ENCODE measurements at places on chromosomes 13 and 19. TPM values are rescaled to one million over a fixed set of nuclear protein-coding genes. Genes with fewer than 3 reads are reported as not detected.
A peak's percentile ranks its signal among the peaks of the same experiment; 100 is the strongest.

DNA sequence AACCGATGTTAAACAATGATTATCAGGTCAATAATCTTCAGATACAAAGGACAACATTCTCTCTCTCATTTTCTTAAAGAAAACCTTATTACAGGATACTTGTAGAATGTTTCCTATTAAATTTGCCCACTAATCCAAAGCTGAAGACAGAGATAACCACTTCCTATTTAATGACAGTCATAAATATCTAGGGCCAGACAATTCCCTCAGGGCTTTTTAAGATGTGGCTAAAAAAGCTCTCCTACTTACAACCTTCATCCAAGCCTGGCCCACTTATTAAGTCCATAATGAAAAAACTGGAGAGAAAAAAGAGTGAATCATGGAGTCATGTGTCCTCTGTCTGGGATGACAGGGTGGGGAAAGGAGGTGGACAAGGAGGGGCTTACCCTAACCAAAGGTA lies 235.9 kb downstream of the KLF12 start:
- DNase-seq = no peak

GRCh38 chr19:4389511-4390016 lies 10.8 kb downstream of the SH3GL1 start:
- DNase-seq = no peak

Gene SLC7A9
- not detected for polyA plus RNA-seq

DNA sequence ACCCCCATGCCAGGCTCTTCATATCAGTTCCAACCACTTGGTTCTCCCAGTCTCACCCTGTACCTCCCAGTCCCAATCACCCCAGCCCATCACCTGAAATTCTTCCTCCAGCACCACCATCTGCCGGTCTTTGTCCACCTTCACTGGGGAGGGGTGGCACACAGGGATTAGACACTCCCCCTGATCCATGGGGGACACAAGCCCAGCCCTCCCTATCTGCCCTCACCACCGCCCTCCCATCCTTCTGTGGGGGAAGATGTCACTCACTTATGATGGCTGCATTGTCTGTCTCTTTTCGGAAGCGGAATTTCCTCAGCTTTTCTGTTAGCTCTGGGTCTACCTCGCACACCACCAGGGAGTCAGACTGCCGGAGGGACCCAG lies 685 bp downstream of the GMFG start:
- no peak for DNase-seq

DNA sequence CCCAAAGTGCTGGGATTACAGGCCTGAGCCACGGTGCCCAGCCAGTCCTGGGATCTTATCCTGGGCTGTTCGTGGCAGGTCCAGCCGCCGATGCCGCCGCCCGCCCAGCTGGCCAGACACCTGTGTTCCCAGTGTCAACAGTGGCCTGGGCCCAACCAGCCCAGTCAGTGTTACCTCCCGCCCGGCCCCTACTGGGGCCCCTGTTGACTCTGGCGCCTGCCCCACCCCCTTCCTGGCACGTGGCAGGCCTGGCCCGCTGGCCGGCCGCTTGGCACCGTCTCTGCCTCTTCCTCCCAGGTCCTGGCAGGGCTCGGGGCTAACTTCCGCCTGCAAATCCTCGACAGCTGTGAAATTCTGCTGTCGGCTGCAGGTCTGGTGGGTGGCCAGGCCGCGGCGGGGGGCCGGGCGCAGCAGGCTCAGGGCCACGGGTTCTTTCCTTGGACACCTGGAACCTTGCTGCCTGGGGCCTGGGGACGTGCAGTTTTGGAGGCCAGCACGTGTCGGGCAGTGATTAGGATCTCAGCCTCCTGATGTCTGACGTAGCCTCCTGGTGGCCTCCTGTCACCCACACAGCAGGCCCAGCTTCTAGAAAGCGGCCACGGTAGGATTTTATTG lies 9.1 kb downstream of the ARID3A start:
- no peak for DNase-seq

DNA sequence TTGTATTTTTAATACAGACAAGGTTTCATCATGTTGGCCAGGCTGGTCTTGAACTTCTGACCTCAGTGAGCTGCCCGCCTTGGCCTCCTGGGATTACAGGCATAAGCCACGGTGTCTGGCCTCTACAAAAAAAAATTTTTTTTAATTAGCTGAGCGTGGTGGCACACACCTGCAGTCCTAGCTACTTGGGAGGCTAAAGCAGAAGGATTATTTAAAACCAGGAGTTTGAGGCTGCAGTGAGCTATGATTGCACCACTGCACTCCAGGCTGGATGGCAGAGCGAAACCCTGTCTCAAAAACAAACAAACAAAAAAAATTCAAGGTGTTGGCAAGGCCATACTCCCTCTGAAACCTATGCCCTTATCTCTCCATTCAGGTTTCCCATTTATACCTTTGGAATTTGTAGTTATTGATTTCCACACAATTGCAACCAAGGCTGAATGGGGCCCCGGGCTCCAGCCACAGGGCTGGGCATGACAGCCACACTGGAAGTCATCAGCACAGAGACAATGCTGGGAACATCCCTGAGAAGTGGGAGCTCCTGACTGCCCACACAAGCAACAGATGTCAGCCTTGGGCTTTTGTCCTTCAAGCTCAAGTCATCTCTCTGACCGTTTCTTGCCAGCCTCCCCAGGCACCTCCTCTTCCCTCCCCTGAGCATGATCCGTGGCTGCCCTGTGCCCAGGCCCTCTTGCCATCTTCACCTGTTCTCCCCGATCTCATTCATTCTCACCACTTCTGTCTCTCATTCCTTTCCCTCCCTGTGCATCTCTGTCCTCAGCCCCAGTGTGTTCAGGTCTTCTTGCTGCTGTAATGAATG lies 27.2 kb upstream of the CALM3 start:
- no peak for DNase-seq

Gene LRRC63
- not detected for polyA plus RNA-seq

DNA sequence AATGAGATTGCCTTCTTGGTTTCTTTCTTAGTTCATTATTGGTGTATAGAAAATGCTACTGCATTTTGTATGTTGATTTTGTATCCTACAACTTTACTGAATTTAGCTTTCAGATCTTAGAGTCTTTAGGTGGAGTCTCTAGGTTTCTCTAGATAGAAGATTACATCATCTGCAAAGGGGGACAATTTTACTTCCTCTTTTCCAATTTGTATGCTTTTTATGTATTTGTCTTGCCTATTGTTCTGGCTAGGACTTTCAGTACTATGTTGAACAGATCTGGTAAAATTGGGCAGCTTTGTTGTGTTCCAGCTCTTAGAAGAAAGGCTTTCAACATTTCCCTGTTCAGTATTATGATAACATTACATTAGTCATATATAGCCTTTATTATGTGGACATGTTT lies 101.0 kb upstream of the SPRY2 start:
- peak; percentile 48 for DNase-seq

Gene ZNF793
- polyA plus RNA-seq = 3.2 TPM

DNA sequence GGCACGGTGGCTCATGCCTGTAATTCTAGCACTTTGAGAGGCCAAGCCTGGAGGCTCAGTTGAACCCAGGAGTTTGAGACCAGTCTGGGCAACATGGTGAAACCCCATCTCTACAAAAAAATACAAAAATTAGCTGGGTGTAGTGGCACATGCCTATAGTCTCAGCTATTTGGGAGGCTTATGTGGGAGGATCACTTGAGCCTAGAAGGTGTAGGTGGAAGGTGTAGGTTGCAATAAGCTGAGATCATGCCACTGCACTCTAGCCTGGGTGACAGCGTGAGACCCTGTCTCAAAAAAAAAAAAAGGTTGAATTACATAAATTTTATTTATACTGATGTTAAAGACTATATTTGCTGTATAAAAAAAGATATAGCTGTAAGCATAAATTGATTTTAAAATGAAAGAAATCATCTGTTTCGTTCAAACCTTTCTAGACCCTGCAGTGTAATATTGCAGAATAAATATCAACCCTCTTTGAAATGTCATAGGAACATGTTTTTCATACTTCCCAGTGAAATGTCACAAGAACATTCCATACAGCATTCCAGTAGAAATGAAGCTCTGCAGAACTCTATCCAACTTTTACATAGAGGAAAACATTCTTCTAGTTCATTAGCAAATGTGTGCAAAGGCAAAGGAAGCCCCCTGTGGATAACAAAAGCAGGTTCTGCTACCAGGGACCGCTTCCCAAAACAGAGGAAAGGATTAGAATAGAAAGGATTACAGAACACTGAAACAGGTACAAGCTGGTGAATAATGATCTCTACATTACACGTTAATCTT lies 76.0 kb downstream of the CAB39L start:
- DNase-seq = no peak

- DNase-seq = no peak
Measured at GRCh38 chr19:4589579-4590410, 30.3 kb upstream of the SEMA6B start.

- DNase-seq = no peak
Measured at GRCh38 chr13:60417734-60418133, 20.7 kb downstream of the TDRD3 start.

Gene PRMT1
- 199 TPM for polyA plus RNA-seq

Gene SIGLECL1
- polyA plus RNA-seq = not detected

Gene LHB
- polyA plus RNA-seq = not detected

GRCh38 chr13:59710416-59710815 lies 453.3 kb downstream of the DIAPH3 start:
- no peak for DNase-seq

DNA sequence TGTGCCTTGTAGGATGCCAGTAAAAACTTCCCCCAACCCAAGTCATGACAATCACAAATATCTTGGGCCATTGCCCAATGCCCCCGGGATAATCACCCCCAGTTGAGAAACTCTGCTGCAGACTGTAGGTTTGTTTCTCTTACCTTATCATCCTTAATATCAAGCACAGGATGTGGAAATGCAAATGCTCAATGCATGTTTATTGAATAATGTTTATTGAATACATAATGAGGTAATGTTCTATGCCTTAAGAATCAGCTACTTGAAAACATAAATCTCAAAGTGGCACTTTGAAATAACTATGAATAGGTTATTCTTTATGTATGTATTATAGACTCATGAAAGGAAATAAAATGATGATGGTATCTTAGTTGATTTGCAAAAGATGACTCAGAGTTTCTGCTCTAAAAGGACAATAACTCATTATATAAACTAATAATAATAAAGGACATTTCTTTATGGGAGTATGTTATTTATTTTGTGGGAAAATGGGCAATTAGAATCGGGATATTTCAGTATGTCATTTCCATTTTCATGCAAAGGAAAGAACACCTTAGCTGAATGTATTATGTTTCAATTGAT lies 414.2 kb downstream of the EFNB2 start:
- no peak for DNase-seq

Gene TTYH1
- polyA plus RNA-seq = 0.06 TPM

DNA sequence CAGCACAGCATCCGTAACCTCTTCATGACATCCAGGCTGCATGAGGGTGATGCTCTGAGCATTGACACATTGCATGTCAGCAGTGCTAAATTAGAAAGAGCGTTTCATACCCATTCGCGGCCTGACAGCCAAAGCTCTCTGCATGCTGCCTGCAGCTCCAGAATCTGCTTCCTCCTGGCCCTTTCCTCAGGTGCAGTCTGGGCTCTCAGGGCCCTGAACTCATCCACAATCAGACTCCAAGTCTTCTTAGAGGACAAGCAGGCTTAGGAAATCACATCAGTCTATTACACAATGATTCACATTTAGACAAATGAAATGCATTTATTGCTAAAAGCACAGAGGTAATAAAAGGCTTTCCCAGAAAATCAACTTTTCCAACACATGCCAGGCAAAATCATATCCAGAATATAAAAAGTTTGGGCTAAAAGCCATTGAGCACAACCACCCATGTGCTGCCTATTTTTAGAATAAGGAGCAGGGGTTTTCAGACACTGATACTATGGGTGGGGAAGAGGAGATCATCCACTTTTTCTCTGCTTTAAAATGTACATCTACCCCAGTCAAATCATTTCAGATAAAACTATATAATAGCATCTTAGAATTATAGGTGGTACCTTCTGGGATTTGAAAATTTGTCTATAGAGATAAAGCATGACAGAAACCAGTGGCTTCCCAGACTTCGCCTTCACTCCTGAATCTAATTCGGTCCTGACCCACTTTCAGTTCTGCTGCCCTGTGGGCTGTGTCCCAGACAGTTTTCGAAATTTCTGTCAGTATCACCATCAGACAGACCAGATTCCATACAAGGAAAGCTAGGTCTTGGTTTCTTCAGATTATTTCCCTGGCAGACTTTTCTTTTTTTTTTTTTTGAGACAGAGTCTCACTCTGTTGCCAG lies 109.3 kb downstream of the COL4A2 start:
- no peak for DNase-seq

- DNase-seq = no peak
Measured at GRCh38 chr19:2578391-2578890, 102.5 kb downstream of the GADD45B start.

Gene CEACAM21
- polyA plus RNA-seq = 10.6 TPM

DNA sequence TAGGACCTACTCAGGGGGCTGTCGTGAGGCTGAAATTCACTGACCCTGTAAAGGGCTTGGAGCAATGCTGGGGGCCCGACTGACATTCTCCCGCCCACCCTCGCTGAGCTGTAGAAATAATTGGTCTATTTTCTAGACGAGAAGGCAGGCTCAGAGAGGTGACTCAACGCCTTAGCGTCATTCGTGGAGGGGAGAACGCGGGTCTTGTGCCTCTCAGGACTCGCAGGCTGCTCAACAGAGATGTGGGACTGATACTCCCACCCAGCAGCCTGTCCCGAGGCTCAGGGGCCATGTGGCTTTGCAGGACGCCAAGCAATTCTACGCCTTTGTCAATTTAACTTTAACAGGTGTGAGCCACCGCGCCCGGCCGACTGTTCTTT lies 23.6 kb upstream of the ASPDH start:
- DNase-seq = no peak

Gene SWSAP1
- 7.1 TPM for polyA plus RNA-seq

DNA sequence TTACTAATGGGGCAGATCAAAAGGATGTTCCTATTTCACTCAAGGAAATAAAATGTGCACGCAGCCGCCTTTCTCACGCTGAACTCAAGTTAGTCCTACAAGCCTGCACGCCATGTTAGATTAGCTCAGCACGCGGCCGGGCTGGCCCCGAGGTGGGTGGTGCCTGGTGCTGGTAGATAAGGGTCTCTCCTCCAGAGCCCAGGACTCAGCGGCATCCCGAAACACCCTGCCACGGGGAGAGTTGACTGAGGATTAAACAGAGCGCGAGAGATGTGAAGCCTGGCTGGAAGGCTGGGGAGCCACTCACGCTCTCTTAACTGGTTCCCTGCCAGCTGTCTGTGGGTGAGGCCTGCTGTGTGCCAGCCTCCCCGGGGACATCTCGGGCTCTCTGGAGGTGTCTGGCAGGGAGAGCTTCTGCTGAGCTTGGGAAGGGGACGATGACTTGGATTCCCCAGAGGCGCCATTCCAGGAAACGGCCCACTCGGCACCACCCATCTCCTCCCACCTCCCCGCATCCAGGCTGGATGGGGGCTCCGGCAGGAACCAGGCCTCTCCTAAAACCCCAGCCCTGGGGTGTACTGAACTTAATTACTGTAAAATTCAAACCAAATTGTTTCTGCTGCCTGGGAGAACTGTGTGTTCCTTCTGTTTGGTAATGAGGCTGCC lies 122.2 kb downstream of the KDM4B start:
- DNase-seq = no peak

GRCh38 chr13:26987486-26988013 lies 184.1 kb downstream of the USP12 start:
- DNase-seq = no peak

- no peak for DNase-seq
Measured at GRCh38 chr19:39017026-39017425, 15.3 kb downstream of the FBXO27 start.

GRCh38 chr19:3599776-3600187 lies 6.9 kb downstream of the TBXA2R start:
- no peak for DNase-seq

Gene EFNB2
- 0.28 TPM for polyA plus RNA-seq

Measured in naive B cell (primary cell).